Hepatocyte (in vitro differentiated cells): ENCODE measurements at places on chromosomes 6 and 20.
A peak's percentile ranks its signal among the peaks of the same experiment; 100 is the strongest.

GRCh38 chr6:88403486-88403885 is 237.3 kb upstream of the CNR1 start:
- no peak for DNase-seq

- DNase-seq: no peak
Observed at GRCh38 chr6:53896196-53896595, 101.4 kb downstream of the LRRC1 start.

DNA sequence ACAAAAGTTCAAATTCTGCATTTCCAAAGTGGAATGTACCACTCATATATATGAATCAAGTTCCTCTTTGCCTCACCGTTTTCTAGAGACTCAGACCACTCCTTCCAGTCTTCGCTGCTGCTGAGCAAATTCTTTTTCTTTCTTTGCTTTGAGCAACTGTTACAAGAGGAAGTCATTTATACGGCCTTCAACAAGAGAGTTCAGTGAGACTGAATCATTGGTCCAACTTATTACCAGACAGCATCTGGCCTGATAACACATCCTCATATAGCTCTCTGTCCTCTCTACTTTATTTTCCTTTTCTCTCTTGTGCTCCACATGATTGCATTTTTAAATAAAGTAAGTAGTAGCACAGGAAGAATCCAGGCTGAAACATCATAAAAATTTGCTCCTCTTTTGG is 652.7 kb downstream of the PHF3 start:
- no peak for DNase-seq

DNA sequence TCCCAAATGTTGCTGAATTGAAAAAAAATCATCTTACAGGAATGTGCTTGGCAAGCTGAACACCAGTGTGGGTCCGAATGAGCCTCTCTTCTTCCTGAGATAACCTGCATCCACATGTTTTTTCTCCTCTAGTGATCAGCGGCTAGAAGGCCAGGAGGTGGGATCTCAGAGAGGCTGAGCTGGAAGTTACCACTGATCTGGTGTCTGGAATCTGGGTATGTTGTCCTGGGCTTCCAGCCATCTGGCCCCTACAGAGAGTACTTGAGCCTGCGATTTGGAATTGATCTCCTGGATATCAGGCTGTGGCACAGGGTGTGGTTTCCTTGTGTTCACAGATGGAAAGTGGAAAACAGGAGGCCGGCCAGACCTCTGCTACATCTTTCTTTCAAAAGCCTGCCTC is 35.9 kb downstream of the SULF2 start:
- no peak for DNase-seq

DNA sequence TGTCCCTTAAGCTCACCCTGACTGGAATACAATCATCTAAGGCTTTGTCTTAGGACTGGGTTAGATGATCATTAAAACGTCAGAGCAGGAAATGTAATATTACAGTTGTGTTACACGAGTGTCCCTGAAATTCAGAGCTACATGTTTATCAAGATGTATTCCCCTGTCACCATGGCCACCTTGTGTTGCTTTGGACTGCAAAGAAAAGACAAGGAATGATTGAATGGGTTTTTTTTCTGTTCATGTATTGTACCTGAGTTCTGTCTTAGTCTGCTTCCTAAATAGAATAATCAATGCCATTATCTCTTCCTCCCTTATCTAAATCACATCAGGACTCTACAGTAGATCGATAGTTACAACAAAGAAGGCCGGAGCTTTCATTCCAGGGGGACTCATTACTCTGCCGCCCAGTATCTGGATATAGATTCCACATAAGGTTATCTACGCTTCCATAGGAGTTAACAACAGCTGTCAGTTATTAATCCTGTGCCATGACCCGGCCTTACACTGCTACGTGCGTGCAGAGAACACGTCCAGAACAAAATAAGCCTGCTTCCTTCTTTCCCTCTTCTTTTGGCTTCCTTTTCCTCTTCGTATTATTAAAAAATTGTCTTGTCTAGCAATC is 274.1 kb upstream of the SASH1 start:
- no peak for DNase-seq

DNA sequence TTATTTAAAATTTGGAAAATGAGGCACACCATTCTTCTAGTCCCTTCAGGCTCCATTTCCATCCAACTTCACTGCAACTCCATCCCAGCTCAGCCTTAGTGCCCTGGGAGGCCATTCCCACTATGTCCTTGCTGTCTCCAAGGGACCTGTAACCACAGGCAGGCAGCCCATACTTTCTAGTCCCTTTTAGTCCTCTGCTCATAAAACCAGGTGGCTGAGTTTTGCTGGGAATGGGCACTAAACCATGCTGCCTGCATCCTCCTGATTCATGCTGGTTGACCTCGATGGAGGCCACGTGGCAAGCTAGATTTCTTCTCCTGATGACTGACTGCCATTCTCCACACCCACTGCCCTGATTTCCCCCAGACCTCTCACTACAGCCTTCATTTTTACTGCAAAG is 27.5 kb upstream of the MYMX start:
- no peak for DNase-seq

DNA sequence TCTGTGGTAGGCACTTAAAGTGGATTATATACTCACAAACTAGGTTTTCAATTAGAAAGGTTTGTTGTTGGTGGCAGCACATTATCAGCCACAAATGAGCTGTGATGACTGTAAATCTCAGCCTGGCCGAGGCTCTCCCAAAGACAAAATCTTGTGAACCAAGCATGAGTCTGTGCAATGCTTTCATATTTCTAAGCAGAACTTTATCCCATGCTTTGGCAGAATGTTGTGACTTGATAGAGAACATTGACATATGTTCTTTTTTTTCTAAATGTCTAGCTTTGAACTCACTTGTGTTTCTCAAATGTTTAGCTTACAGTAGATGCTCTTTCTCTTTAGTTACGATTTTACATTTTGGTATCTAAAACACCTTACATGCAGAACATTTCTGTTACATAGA is 105.9 kb downstream of the KLHL32 start:
- DNase-seq: no peak

DNA sequence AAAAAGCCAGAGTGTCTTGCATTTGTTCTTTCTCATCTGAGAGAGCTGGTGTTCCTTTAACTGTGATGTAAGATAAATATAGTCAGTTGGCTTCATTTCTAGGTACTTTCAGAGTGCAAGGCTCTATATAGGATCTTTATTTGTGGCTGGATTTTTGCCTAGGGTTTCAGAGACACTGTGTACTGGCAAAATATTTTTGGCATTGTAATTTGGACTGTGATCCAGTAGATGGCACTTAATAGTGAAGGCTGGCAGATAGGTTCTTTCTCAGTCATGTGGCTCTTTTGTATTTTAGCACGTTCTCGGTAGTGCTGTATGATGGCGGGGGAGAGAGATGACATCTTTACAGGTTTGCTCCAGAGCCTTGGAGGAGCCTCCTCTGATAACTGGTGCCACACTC is 26.8 kb upstream of the SLC35B3 start:
- DNase-seq: no peak

DNA sequence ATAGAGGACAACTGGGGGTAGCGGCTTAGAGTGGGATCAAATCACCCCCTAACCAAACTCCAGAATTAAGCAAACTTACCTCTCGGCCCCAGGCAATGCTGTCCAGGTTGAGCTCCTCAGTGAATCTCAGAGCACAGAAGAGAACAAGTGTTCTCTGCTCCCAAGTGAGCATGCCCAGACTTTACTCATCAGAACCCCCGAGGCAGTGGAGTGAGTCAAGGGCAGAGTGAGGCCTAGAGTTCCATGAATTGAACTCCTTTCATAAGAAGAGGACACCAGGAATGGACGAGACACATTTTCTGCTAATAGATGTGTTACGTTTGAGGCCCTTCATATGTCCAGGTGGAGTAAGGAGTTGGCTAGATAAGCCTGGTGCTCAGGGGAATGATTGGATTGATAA is 134.0 kb upstream of the DTNBP1 start:
- DNase-seq: no peak

- DNase-seq: no peak
Observed at GRCh38 chr6:52164319-52165094, 21.7 kb upstream of the IL17A start.

GRCh38 chr20:4721719-4722118 is at the start of gene PRND:
PRND (plus strand) TSS chr20:4721909; CDS start chr20:4724552, 2,643 bp downstream.
- no peak for DNase-seq

- DNase-seq: no peak
Observed at GRCh38 chr20:33677991-33678702, 3.9 kb upstream of the NECAB3 start.

GRCh38 chr6:87922947-87923330 is 124.7 kb upstream of the SPACA1 start:
- DNase-seq: no peak

GRCh38 chr6:1608222-1609040 is 1.3 kb upstream of the FOXC1 start:
- peak; percentile 14 for DNase-seq

DNA sequence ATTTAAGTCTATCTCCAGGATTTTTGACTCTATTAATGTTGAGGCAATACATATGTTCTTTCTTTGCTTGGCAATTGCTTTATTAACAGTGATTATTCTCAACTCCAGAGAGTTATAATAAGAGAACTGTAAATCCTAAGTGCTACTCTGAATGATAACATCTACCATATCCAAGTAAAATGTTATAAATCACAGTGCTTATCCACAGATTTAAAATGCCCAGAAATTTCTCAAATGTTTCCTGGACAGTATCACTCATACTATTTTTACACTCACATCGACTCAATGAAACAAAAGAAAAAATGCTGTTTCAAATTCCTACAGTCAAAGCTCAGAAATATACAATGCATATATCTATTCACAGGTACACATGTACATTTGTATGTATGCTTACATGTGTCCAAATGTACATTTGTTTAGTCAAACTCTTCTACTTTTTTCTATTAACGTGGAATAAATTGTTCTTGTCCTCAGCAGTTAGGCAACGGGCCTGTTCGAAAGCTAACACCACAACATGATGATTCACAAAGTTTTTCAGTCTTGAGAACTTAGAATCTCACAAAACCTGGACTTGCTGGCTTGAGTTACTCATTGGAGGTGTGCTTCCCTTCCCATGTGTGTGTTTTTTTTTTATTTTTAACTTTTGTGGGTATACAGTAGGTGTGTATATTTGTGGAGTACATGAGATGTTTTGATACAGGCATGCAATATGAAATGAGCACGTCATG is 193.0 kb downstream of the GJA10 start:
- DNase-seq: peak; percentile 13

GRCh38 chr20:25073544-25073943 is 8.4 kb downstream of the VSX1 start:
- DNase-seq: no peak

DNA sequence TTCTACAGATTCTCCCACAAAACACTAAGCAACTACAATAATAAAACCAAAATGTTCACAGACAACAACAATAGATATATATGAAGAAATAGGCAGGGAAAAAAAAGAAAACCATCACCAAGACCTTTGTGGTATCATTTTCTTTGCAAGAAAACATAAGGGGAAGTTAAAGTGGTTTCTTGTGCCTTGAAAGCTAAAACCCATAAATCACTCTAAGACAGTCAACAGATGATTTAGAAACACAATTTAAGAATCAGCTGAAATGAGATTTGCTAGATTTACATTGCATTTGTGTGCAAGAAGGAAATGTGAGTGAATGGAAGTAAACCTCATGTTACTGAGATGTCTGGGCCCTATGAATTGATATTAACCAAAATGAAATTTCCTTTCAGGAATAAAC is 1265.4 kb upstream of the GJE1 start:
- DNase-seq: no peak
